Activated CD4-positive, alpha-beta T cell treated with anti-CD3 and anti-CD28 coated beads, Interleukin-10, Interleukin-2, amounts not matched to agents 100 ng/mL and 50 ng/mL, durations not matched to agents 16 hours and 8 hours (primary cell): ENCODE measurements at places on chromosomes 11 and 22.
A peak's percentile ranks its signal among the peaks of the same experiment; 100 is the strongest.

DNA sequence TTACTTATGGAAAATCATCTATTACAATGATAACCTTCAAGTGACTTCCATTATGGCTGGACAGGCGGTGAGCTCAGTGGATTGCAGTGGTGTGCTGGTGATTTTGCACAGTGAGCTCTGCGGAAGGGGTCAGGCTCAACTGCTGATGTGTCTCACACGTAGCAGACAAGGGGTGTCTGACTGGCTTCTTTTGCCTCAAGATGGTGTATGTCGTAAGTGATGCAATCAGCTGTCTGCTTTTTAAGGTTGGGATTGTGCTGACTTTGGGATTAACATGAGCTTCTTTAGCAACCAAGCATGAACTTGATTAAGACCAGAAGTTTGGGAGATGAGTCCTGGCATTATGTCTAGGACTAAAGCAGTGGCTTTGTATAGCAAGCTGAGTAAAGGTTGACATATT is 49.5 kb downstream of the POLD3 start:
- no peak for DNase-seq

GRCh38 chr11:64777449-64778222 is 706 bp downstream of the SF1 start:
- peak; percentile 87 for DNase-seq

DNA sequence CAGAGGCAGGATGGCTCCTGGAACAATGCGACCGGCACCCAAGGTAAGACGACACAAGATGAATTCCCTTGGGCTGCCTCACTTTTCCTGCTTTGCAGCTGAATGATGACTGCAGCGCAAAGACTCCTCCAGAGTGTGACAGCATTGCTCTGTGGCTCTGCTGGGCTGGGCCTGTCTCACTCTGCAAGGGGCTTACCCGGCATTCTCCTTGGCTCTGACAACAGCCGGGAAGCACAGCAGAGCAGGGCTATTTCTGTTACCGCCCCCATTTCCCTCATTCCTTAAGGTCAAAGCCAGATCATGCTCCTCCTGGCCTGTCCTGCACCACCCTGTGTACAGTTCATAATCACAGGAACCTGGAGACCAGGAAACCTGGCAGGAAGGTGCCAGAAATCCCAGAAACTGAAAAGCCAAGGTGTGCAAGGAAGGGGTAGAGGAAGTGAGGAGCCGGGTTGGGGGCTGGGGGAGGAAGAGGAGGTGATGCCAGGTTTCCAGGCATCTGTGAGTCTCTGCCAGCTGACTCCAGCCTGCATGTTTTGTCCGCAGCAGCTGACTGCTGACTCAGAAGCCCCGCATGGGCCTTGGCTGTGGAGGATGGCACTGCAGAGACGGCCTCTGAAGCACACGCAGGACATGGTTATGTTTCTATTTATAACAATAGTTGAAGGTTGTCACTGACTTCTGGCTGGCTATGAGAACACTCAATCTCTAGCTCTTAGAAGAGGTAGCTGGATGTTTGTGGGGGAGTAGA is 113.6 kb downstream of the MICAL3 start:
- no peak for DNase-seq

DNA sequence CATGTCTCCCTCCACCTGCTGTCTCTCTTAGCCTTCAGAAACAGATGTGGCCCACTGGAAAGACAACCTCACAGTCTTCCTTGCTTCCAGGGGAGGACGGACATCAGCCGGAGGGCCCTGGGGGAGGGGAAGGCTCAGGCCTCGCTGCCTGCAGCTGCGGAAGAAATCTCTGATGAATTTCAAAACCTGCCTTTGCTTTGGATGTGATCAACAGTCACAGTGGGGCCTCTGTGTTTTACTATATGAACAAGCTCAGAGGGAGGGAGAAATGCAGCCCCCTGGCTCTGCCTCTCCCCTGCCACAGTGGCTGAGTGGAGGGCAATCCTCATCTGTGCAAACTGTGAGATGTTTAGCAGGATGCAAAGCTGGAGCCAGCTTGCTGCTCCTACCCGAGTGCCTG is 282.8 kb downstream of the NTM start:
- no peak for DNase-seq

DNA sequence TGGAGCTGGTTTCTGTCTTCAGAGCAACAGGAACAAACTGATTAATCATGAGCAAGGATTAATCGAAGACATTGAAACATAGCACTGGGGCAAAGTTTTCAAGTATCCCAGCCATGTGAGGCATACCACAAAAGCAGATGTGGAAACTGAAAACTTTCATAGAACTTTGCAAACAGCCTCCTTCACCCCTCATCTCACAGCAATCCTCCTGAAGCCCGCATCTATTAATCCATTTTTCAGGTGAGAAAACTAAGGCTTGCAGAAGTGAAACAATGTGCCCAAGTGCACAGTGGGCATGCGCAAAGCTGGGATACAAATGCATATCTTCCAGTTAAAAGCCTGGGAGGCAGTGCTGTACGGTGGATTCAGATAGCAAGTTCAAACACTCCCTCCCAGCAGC is 58.6 kb upstream of the HMGXB4 start:
- DNase-seq = no peak

GRCh38 chr11:2432628-2433071 is 11.7 kb downstream of the TRPM5 start:
- DNase-seq = no peak

GRCh38 chr11:116366980-116367645 is 405.7 kb downstream of the BUD13 start:
- DNase-seq = no peak

DNA sequence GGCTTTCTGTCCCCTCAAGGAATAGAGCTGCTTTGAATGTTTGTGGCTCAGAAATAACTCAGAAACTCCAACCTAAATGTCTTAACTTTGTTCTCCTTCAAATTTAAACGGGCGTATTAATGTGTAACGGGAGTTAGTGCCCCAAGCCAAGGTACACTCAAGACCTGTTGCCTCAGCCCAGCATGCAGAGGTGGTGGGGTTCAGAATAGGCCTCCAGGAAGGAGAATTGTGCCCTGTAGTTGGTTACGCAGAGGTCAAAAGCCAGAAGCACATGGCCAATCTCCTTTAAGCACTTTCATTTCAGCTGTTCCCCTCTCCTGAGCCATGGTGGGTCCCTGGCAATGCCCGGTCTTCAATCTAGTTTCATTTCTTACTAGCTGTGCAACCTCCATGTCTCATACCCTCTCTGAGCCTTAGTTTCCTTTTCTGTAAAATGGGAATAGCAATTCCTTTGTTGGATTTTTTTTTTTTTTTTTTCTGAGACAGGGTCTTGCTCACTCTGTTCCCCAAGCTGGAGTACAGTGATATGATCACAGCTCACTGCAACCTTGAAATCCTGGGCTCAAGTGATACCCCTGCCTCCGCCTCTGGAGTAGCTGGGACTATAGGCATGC is 4.2 kb downstream of the HMOX1 start:
- no peak for DNase-seq
